Stimulated activated CD8-positive, alpha-beta memory T cell treated with anti-CD3 and anti-CD28 coated beads, Interleukin-4, amount 100 ng/mL, for 24 hours (primary cell): ENCODE measurements at places on chromosomes 1 and 21.

- no peak for DNase-seq
Measured at GRCh38 chr1:153349363-153350320, 1.0 kb upstream of the PGLYRP4 start.

DNA sequence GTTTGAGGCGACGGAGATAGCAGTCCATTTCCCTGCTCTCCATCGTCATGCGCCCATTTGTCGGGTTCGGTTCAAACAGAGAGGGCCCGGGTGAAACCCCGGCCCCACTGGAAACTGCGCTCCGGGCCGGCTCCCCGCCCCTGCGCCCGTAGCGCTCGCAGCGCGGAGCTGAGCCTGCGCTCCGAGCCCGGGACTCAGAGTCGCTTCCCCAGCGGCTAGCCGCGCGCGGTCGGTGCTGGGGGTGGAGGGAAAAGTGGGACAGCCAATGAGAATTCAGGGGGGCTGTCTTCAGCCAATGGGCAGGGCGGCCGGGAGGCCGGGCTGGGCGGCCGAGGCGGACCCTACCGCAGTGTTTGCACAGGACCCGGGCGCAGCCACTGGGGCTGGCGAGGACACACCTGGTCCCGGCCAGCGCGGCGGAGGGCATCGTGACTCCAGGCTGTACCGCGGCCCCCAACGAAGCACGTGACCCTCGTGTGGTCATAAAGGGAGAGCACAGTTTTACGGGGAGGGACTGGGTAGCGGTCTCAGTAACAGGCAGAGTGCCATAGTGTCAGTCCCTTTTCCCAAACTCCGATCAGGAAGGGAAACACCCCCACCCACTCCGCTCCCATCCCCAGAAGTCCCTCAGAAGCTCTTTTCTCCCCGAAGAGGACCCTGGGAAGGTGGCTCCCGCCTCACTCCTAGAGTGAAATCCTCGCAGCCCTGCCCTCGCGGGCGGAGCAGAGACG lies at the start of gene INKA2:
Gene INKA2, minus strand, starts transcription at position 202 of the 731 bp plus-strand sequence. Its CDS starts 153 bp downstream, at position 49.
- DNase-seq = peak; percentile 75

GRCh38 chr1:228828151-228828550 lies 92.9 kb downstream of the RHOU start:
- DNase-seq = no peak

- DNase-seq = no peak
Measured at GRCh38 chr1:119637710-119638109, 10.4 kb downstream of the ZNF697 start.

- no peak for DNase-seq
Measured at GRCh38 chr1:233478611-233479010, 135.3 kb upstream of the KCNK1 start.

DNA sequence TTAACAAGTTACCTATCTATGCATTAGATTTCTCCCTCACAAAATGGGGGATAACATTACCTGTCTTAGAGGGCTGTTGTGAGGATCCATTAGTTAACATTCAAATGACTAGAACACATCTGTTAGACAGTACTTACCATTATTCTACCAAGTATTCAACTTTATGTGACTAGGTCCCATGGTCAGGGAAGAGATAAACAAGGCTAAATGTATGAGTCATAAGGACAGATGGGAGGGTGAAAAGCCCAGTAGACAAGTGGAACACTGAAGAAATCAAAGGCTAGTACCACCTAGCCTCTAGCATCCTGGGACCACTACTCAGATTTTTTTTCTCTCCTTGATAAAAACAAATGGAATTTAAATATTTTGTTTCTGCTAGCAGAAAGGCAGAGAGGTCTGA lies 9.0 kb upstream of the VHLL start:
- no peak for DNase-seq

GRCh38 chr1:179226738-179227137 lies 2.7 kb downstream of the ABL2 start:
- no peak for DNase-seq

DNA sequence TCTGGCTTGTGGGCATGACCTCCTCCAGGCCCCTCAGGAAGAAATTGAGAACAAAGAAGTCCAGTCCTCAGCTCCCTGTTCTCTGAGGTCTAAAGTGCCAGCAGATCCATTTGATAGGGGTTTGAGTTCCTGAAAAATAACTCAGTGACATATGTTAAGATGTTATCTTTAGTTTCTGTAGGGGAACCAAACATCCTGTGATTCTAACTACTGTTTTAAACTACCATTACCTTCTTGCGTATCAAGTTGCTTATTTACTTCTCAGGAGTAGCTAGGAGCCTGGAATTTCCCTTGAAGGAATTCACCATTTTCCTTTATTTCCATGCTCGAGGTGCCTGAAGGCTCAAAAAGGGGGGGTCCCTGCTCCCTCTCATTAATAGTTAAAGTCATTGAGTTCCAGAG lies 18.8 kb upstream of the LIN9 start:
- no peak for DNase-seq

DNA sequence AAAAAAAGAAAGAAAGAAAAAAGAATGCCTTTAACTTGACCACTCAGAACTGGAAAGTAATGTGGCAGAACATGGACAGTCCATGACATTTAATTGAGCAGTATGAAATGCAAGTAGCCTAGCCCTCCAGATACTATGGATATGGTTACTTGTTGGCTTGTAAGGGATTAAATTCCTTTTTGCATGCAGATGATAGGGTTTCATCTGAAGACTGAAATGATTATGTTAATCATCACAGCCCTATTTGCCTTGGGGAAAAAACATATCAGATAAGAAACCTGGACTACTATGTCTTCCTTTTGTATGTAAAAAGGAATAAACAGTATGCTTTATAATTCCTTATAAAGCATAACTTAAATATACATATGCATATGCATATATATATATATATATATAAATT lies 66.0 kb downstream of the GATAD2B start:
- no peak for DNase-seq

DNA sequence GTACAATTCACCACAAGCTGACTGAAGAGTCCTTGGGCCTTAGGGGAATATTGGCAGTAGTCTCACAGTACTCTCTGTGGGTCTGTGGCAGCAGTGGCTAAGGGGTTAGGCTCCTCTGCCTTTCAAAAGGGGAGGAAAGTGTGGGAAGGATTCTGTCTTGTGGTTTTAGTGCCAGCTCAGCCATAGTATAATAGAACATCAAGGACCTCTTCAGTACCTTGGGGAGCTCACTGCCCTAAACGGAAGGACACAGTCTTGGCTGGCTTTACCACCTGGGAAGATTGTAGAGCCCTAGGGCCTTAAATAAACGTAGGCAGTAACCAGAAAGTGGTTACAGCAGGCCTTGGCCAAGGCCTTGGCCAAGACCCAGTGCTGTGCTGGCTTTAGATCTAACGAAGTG lies 265.7 kb downstream of the COL11A1 start:
- DNase-seq = no peak

- DNase-seq = no peak
Measured at GRCh38 chr1:27003745-27004470, 8.7 kb downstream of the TENT5B start.

DNA sequence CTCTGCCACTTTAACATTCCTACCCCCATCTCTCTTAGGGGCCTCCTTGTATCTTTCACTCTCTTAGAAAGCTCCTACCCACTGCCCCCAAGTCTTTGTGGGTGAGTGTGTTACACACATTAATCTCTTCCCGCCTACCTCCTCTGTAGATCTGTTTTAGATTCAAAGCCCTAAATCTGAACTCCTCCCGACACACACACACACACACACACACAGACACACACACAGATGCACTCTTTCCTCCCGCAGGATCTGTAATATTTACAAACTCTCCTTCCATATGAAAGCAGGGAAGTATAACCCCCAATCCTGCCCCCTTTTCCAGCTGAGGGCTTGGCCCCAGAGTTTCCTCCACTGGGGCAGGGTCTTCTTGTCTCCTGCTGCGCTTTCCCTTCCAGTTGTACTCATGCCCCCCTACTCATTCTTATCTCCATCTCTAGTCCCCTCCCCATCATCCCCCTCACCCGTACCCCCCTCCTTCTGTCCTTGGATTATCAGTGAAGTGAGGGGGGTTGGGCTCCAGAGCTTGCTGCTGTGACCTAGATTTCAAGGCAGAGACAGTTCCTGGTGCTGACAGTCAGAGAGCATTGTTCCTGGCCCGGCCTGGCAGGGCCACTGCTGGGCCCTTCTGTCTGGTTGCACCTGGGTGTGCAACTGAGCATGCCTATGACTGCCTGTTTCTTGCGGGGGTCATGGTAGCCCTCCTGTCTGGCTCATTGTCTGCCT lies 4.3 kb downstream of the PEA15 start:
- no peak for DNase-seq

DNA sequence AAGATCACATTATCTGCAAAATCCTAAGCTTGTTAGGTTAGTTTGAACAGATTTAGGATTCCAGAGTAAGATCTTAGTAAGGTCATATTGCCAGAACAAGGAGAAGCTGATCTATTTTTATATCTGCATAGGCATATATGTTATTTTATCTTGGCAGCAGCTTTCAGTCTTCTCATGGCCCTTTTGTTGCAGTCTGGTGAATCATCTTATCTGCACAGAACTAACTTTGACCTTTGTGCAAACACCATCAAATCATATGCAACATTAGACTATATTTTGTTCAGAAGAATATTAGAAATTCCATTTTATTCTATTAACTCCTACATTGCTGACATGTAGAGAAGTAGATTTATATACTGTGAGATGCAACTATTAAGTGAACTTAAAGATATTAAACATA lies 107.3 kb downstream of the CLEC20A start:
- no peak for DNase-seq

- no peak for DNase-seq
Measured at GRCh38 chr1:204263254-204263910, 49.6 kb upstream of the GOLT1A start.

DNA sequence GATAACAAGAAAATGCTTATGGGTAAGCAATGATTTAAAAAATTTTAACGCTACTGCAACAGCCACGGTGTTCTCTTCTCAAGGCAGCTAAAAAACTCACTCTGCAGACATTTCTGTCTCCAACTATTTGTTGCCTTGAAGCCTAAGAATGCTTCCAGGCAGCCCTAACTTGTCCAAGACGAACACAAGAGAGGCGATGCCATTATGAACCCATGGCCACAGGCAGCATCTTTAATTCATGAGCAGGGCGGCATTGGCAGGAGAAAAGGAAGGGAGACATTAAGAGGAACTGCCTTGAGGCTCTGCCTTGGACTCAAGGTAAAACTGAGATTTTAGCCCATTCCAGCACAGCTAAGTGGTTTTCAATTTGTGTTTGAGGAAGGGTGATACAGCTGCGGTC lies 67.5 kb downstream of the KCND3 start:
- no peak for DNase-seq

GRCh38 chr1:219812491-219813203 lies 115.7 kb downstream of the SLC30A10 start:
- DNase-seq = no peak
